ENCODE measurements at places on chromosomes 4 and X.

DNA sequence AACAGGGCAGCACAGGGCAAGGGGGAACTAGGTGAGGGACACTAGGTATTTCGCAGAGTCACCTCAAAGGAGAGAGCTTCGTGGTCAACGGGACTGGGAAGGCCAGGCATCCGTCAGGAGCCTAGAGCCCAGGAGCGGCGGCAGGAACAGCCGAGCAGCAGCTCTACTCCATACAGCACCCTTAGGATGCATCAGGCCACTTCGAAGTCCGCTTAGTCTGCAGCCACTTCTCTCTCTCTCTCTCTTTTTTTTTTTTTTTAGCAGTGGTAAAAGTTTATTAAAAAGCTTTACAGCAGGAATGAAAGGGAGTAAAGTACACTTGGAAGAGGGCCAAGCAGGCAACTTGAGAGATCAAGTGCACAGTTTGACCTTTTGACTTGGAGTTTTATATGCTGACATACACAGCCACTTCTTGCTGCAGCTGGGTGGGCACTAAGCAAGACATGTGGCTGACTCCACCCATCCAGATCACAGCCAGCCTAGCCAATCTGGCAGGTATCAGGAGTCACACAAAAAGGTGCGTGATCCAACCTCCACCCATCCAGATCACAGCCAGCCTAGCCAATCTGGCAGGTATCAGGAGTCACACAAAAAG is 209.7 kb upstream of the RADX start:
- no peak for DNase-seq

GRCh38 chr4:2413821-2414610 is 4.4 kb downstream of the ZFYVE28 start:
- peak; percentile 15 for DNase-seq

- no peak for DNase-seq
Observed at GRCh38 chrX:26918631-26919030, 544.5 kb downstream of the PPP4R3C start.

DNA sequence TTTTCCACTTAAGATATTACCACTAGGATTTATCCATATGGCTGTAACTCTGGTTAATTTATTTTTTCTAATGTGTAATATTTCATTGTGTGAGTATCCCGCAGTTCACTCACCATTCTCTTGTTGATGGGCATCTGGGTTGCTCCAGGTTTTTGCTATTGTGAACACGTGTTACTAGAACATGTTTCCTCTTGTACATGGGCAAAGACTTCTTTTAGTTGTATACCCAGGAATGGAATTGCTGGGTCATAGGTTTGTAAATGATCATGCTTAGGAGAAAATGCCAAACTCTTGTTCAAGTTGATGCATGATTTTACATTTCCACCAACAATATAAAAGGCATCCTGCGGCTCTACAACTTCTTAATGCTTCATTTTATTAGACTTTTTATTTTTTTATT is 26.8 kb downstream of the SYNPO2 start:
- DNase-seq, result no peak

GRCh38 chr4:13830449-13830848 is 202.9 kb upstream of the BOD1L1 start:
- no peak for DNase-seq

- DNase-seq, result peak; percentile 86
Observed at GRCh38 chrX:140712413-140713173, 3.0 kb downstream of the LINC00632 start.

DNA sequence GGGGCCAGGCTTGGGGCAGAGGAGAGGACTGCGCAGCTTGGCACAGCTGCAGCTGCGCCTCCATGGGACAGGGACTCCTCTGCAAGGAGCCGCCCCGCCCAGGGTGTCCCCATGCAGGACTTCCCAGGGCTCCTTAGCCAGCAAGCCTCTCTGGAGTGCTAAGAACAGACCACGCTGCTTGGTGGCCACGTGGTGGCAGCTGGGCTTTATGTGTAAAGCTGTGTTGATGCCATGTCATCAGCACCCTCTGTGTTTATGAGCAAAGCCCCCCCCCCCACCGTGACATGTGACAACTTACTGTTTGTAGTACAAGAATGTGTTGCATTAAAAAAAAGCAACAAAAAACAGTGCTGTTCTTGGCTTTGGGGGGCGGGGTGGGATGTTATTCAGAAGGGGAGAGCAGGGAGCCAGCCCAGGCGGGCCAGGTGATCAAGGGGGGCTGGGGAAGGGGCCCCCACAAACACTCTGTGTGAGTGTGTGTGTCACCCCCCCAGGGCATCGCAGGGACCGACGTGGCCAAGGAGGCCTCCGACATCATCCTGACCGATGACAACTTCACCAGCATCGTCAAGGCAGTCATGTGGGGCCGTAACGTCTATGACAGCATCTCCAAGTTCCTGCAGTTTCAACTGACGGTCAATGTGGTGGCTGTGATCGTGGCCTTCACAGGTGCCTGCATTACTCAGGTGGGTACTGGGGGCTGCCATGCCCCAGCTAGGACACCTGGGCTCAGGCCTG is 40.3 kb downstream of the ATP2B3 start:
- no peak for DNase-seq

- no peak for DNase-seq
Observed at GRCh38 chrX:53239474-53239873, 14.5 kb upstream of the KDM5C start.

DNA sequence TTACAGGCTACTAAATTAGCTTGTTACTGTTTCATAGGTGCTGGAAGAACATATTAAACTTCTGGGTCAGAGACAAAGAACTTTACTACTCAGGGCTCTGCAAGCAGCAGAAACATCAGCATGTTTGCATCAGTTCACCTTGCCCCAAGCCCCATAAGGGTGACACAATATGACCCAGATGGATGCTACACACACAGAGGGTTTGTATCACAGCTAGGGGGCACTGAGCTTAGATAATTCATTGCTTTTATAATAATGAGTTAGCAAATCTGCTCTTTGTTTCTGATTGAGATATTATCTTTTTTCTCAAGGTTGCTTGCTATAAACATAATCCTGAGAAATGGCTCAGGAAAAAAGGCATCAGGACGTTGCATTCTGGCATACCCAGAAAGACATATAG is 4.8 kb upstream of the SYNPO2 start:
- no peak for DNase-seq

GRCh38 chrX:110114260-110114776 is 111.4 kb downstream of the TMEM164 start:
- no peak for DNase-seq

- DNase-seq, result no peak
Observed at GRCh38 chr4:155696726-155697125, 30.1 kb downstream of the GUCY1A1 start.

DNA sequence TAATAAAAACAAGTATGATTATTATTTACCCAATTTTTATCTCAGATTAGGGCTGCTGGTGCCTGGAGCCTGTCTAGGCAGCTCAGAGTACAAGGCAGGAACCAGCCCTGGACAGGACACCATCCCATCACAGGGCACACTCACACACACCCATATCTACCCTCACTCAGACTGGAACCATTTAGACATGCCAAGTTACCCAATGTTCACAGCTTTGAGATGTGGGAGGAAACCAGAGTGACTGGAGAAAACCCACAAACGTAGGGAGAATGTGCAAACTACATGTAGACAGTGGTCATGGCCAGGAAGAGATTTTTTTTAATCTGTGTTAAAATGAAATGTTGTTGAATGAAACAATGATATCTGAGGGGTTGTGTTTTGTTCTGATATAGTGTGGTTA is 35.7 kb upstream of the ADGRA3 start:
- DNase-seq, result no peak

DNA sequence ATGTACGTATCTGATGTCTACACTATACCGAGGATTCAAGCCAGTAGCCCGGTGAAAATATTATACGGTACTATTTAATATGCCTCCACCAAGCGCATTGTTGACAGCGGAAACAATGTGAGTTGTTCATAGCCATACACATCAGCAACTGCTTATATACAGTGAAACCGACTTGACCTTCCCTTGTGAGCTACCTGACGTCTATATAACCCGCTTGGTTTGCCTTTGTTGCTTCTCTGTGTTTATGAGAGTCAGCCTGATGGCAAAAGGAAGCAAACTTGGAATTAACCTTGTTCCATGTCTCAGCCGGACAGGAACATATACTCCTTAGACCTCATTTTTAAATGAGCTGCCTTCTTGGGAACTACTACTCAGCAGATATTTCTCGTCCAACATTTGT is 211.8 kb downstream of the DCTD start:
- DNase-seq, result no peak

DNA sequence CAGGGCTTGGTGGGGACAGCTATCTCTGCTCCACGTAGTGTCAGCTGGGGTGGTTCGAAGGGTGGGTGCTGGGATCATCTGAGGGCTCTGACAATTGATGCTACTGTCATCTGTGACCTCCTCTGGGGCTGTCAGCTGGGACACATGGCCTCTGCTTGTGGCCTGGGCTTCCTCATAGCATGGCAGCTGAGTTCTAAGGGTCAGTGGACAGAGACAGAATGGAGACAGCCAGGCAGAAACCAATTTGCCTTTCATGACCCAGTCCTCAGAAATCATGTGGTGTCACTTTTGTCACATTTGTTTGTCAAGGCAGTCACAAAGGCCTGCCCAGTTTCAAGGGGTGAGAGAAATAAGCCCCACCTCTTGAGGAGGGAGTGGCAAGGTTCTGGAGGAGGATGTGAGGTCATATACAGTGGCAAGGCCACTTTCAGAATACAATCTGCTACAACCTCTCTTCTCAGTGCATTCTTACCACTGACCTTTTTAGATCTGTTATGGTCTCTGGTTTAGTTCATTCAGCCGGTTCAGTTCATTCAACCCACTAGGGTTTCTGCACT is 103.6 kb upstream of the BCOR start:
- DNase-seq, result no peak

DNA sequence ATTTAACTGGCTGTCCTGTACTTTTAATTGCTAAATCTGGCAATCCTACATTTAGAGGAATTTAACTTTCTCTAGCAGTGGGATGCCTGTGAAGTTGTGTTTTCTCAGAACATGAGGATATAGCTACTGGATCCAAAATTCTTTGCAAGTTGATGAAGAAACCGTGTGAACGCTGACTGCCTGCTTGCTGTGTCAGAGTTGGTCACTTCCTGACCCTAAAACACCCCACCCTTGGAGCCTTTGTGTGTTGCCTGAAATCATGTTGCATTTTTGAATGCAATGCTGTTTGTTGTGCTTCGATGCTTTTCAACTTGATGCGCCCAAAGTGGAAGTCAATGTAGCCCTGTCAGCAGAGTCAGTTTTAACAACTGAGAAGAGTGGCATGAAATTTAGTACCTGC is 211.2 kb downstream of the ANK2 start:
- no peak for DNase-seq
